Vagina (tissue), 2 donors: ENCODE measurements at places on chromosomes 7 and 10.

GRCh38 chr7:29189743-29190201, 4.8 kb upstream of the CHN2 start:
- DNase-seq, result no peak

GRCh38 chr7:75638594-75639070, 100.1 kb downstream of the HIP1 start:
- DNase-seq, result no peak

GRCh38 chr10:5492929-5493576, 6.3 kb downstream of the CALML5 start:
- DNase-seq, result no peak

- no peak for DNase-seq
These were observed 9.6 kb upstream of the TACR2 start for GRCh38 chr10:69426376-69426727.

DNA sequence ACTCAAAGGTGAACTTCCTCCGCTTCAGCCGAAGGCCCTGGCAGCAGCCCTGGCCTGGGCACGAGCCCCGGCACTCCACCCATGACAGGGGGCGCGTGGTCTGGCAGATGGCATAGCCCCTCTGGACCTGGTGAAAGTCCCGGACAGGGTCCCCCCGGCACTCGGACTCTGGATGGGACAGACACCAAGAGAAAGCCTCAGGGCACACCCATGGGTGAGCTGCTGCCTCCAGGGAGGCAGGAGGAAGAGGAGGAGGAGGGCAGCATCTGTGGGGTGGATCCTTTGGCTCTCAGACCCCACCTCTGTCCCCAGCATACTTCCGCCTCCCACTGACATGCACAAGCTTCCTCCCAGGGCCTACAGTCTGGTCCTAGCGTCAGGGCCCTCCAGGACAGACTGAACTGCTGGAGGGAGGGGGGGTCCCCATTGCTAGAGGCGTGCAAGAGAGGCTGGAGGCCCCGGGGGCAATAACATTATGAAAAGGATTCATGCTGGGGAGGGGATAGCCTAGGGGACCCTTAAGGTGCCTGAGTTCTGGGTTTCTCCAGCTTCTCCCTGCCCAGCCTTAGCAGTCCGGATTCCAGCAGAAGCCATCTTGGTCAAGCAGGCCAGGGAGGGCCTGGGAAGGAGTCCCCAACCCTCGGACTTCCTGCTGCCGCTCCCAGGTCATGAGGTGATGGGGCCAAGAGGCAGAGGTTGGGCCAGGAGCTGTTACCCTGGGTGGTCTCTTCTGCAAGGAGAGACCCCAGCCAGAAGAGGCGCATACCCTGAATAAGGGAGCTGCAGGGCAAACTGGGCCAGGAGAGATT, 169.3 kb downstream of the LCOR start:
- peak; percentile 70 for DNase-seq

DNA sequence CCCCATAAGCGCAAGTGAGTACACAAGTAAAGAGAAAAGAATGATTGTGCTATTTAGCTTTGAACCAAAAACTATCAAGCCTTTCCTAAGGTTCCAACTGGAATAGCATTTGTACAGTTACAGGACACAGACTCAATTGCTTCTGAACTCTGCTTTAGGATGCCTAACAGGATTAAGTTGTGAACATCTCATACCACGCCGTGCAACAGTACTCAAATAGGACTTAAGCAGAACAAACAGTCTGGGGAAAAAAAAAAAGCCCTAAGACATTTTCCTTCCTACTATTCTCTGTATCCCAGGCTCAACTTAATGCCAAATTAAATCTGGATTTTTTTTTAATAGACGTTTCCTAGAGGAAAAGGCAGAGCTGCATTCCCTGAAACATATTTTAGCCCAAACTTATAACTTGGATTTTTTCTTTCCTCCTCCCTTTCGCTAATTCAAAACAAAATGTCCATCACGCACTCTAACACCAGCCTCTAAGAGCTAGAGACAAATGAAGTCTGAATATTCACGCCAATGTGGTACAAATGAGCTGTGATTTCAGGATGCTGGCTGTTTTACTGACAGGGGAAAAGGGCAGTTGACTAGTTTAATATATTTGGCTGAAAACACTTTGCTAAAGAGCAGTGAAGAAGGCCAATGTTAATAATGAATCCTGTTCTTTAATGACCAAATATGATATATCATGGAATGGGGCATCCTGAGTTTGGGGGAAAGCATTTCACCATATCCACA, 68.6 kb downstream of the CALD1 start:
- no peak for DNase-seq

GRCh38 chr10:97573021-97573420, 442 bp downstream of the ANKRD2 start:
- no peak for DNase-seq

DNA sequence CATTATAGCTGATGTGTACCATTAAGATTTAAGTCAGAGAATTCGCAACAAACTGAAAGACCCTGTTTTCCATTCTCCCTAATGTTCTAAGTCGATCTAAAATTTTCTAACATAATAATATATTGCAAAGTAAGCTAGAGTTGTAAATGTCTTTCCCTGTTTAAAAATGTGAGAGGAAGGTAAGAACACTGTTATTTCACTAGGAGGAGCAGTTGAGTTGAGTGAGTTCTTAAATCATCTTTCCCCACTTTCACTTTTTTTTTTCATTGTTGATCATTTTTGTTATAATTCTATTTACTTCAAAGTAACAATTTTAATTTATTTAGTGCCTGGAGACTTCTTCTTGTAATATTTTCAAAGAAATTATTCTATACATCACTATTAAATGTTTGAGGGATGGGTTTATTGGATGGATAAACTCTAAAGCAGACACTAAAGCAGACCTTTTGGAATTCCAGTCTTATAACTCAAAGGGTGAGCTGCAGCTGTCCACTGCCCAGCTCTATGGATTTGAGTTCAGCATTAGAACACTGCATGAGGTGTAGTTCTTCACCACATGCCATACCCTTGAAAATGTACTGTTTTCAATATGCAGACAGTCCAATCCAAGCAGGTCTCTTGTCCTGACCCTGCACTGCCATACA, 181.3 kb upstream of the FZD1 start:
- no peak for DNase-seq

DNA sequence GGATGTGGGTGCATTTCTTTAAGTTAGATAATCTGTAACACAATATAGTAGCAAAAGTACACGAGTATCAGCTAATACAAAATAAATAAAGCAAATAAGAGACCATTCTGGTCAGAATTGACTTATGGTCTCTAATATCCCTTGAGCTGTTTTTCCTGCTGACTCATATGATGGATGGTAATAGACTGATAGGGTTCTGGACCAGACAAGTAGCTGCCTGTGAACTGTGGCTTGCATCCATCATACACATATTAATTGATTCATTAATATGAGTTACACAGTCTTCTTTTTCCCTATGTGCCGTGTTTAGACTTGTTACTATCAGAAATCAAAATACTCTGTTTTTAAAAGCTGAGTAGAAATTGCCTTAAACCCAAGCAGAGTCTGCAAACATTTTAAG, 762.8 kb downstream of the GATA3 start:
- no peak for DNase-seq

- DNase-seq, result no peak
These were observed 64.4 kb downstream of the GNAI1 start for GRCh38 chr7:80199051-80199450.

- DNase-seq, result no peak
These were observed 216.3 kb downstream of the SDK1 start for GRCh38 chr7:3517344-3517743.

GRCh38 chr10:49664842-49665355, 14.6 kb upstream of the C10orf53 start:
- DNase-seq, result no peak
